Foreskin keratinocyte (primary cell): ENCODE measurements at places on chromosomes 6 and 20. TPM values are rescaled to one million over a fixed set of nuclear protein-coding genes. Genes with fewer than 3 reads are reported as not detected.

- no peak for DNase-seq
These were observed 121.6 kb upstream of the LGSN start for GRCh38 chr6:63441266-63441956.

- DNase-seq: no peak
These were observed 18.8 kb downstream of the MRAP2 start for GRCh38 chr6:84052204-84052882.

The PPP1R3G gene
- 0.07 and 0.10 TPM in 2 replicates for total RNA-seq

The DLK2 gene
- total RNA-seq: 22.9 and 28.4 TPM in 2 replicates

GRCh38 chr6:7882505-7883257 is 27.9 kb downstream of the TXNDC5 start:
- no peak for DNase-seq

DNA sequence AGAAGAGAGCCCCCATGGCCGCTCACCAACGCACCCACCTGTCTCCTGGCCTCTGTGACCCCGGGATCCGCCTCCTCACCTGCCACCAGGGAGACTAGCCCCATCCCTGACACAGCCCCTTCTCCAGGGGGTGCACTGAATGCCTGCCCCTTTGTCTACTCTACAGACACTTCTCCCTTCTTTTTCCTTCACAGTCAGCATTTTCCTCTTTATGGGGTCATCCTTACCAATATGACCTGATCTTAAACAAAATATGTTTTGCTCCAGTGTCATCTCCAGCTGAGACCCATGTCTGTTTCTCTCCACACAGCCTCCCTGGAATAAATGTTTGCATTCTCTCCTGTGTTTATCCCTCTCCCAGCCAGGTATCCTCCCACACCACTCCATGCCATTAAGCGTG is 14.6 kb upstream of the CCR6 start:
- DNase-seq: no peak

The TRAPPC3L gene
- total RNA-seq: 0.07 and 0.20 TPM in 2 replicates

The LST1 gene
- total RNA-seq: 0.34 TPM in 1 of 2 replicates, not detected in the other

The SPTLC3 gene
- 7.8 TPM in 2 replicates for total RNA-seq

DNA sequence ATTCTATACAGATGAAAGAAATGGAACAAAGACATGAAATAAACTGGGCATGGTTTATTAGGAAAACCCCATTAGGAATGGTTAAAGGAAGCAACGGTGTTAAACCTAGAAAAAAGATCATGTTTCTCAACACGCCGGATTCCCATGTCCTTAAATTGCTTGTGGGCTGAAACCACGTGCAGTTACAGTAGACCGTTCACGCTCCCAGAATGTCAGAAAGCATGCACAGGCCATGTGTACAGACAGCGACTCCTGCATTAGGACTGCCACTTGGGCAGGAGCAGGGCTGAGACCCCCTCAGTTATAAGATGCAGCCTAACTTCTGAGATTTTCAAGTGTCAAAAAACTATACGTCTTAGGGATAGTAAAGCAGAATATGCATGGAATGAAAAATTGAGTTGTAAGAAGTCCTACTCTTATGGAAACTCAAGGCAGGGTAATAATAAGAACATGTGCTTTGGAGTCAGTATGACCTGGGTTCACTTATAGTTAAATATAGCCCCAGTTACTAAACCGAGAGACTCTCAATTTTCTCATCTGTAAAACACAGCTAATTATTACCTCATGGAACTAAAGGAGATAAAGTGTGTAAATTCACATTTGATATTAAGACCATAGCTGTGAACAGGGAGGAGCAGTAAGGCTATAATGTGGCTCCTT is 174.0 kb upstream of the UST start:
- no peak for DNase-seq

- DNase-seq: no peak
These were observed 577.9 kb upstream of the FLRT3 start for GRCh38 chr20:14915356-14915755.
